ENCODE measurements at places on chromosomes 2 and 18.

DNA sequence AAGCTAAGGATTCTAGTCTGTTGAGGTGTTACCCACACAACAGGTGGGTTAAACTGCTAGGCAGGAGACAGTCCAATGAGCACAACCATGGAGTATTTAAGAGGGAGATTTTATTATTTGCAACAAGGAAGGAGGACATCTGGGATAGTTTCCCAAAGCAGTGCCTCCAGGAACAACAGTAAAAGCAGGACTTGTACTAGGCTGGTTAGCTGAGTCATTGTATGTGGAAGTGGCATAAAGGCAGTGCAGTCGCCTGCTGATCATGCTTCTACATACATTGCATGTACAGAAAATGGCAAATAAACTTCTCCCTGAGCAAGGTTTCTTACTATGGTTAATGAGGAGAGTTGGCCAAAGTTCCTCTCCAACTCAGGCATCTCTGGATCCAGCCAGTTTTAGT, 46.1 kb upstream of the CYTIP start:
- no peak for DNase-seq

GRCh38 chr2:194205568-194206227, 1451.3 kb upstream of the SLC39A10 start:
- no peak for DNase-seq

DNA sequence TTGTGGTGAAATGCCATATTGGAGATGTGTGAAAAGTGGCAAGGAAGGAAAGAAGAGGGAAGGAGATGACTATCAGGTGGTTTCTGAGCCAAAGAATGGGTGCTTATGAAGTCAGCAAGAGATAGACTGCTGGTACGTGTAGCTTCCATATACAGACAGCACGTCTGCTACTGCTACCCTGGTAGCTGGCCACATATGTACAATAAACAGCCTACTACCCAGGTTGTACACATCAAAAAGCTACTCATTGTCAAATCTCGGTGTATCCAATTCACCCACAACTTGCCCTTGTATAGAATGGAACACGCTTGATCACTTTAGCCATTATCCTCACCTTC, 761.8 kb downstream of the LRRTM4 start:
- no peak for DNase-seq

DNA sequence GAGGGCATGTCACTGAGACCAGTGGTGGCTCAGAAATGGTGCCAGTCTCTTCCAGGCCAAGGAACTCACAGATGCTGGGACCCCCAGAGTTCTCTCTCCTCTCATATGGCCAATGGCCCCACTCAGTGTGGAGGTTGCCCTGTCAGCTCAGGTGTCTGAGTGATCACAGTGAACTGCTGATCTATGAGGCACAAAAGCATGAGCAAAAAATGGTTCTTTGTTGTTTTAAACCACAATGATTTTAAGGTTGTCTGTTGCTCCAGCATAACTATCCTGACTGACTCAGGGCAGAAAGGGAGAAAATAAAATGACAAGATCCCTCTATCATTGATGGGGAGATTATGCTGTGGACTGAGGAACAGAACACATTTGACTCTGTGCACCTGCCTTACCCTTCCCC, 57.8 kb downstream of the FBLN7 start:
- DNase-seq, result no peak

Measured in GM12864 (cell line).